Activated CD4-positive, alpha-beta T cell treated with anti-CD3 and anti-CD28 coated beads, Interleukin-2, amount 50 U/mL, for 4 hours (primary cell): ENCODE measurements at places on chromosomes 4 and X.
A peak's percentile ranks its signal among the peaks of the same experiment; 100 is the strongest.

GRCh38 chr4:37675587-37676290, 10.4 kb downstream of the RELL1 start:
- no peak for DNase-seq

DNA sequence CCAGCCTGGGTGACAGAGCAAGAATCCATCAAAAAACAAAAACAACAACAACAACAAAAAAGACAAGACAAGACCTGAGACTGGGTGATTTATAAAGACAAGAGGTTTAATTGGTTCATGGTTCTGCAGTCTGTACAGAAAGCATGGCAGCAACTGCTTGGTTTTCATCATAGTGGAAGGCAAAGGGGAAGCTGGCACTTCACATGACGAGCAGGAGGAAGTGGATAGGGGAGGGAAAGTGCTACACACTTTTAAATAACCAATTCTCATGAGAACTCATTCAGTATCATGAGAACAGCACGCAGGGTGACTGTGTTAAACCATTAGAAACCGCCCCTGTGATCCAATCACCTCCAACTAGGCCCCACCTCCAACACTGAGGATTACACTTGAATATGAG, 28.4 kb upstream of the SLC10A7 start:
- no peak for DNase-seq

- DNase-seq, result no peak
Observed at GRCh38 chr4:182391111-182391684, 148.0 kb downstream of the TENM3 start.

GRCh38 chr4:87270825-87271224, 50.4 kb upstream of the KLHL8 start:
- DNase-seq, result no peak

DNA sequence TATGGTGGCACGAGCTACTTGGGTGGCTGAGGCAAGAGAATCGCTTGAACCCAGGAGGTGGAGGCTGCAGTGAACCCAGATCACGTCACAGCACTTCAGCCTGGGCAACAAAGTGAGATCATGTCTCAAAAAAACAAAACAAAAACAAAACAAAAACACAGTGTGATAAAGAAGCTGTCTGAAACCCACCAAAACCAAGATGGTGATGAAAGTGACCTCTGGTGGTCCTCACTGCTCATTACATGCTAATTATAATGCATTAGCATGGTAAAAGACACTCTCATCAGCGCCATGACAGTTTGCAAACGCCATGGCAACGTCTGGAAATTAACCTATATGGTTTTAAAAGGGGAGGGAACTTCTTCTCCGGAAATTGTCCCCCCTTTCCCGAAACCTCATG, 29.4 kb upstream of the OPHN1 start:
- DNase-seq, result no peak

GRCh38 chrX:3788494-3789233, 75.2 kb upstream of the PRKX start:
- peak; percentile 1 for DNase-seq

- DNase-seq, result no peak
Observed at GRCh38 chrX:44935640-44936039, 62.7 kb downstream of the KDM6A start.

- DNase-seq, result no peak
Observed at GRCh38 chrX:118614150-118614549, 113.3 kb upstream of the IL13RA1 start.

DNA sequence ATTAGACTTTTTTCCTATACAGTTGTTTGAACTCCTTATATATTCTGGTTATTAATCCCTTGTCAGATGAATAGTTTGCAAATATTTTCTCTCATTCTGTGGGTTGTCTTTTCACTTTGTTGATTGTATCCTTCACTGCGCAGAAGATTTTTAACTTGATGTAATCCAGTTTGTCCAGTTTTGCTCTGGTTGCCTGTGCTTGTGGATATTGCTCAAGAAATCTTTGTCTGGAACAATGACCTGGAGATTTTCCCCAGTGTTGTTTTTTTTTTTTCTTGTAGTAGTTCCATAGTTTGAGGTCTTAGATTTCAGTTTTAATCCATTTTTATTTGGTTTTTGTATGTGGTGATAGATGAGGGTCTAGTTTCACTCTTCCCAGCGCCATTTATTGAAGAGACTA, 289.8 kb upstream of the SPOCK3 start:
- DNase-seq, result no peak

DNA sequence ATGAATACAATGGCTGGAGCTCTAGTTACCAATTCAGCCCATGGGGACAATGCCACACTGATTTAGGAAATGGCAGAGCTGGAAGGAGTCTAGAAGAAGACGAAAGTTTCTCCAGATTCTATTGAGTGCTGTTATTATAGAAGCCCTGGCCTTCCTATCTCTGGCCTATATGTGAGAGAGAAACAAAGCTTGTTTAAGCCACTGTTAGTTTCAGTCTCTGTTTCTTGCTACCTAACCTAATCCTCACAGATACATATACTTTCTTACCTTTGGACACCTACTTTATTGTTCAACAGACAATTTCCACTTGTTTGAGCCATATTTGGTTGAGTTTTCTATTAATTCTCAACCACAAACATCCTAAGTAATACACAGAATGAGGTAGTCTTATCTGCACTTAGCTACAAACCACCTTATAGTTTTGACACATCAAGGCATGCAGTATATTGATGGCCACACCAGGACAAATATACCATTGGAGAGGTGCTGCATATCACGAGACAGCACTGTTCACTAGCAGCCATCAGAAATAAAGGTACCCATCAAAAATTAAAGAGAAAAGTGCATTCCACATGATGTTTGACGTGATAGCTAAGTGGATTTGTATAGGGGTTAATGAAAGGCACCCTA, 190.2 kb downstream of the SMIM20 start:
- DNase-seq, result no peak

GRCh38 chr4:42641161-42641560, 15.7 kb downstream of the ATP8A1 start:
- DNase-seq, result no peak

- DNase-seq, result no peak
Observed at GRCh38 chr4:165118256-165118909, 5.7 kb upstream of the TMEM192 start.
